ENCODE measurements at places on chromosomes 3 and 15. TPM values are rescaled to one million over a fixed set of nuclear protein-coding genes. Genes with fewer than 3 reads are reported as not detected.

MUC20 gene
- not detected for total RNA-seq

WDR93 gene
- not detected for total RNA-seq

ROBO1 gene
- 505 TPM for total RNA-seq

AMOTL2 gene
- 38.1 TPM for total RNA-seq

WDR48 gene
- total RNA-seq = 64.3 TPM

ISLR gene
- 1.2 TPM for total RNA-seq

MME gene
- 6.6 TPM for total RNA-seq

LRRC15 gene
- total RNA-seq = not detected

PODXL2 gene
- 139 TPM for total RNA-seq

SEMA3F gene
- 41.2 TPM for total RNA-seq

DNA sequence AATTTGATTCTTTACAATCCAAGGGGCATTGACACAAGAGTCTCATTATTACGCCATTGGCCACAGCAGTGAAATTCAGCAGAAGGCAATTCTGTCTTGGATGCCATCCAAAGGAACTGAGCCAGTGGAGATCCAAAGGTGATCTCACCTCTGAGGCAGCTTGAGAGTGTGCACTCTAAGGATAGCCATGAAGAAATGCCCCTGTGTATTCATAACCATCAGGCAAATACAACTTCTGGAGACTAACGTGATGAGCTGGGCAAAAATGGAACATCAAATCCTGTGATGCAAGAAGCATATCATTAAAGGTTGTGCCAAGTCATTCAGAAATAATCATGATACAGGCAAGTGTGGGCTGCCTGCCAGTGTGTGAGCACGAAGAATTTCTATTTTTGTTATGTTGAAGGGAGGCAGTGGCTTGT, 41.4 kb downstream of the ROBO2 start:
- no peak for DNase-seq

DNA sequence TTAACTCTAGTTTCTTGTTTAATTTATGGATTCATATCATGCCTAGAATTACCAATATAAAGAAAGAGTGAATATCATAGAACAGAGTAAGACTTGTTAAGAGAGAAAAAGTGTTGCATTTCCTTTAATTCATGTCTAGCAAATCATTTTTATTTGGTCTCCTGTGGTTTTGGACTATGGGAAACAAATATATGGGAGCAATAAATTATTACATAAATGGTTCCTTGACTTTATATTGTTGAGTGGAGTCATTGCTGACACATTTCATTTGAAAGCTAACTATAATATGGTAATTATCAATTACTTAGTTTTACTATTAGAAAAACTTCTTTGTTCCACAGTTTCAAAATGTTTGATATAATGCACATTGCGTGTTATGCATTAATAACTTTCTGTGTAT, 144.7 kb upstream of the CGNL1 start:
- no peak for DNase-seq

- no peak for DNase-seq
Measured at GRCh38 chr3:45617430-45618080, 23.0 kb downstream of the LIMD1 start.

- DNase-seq = no peak
Measured at GRCh38 chr15:74188216-74188615, 14.4 kb downstream of the STRA6 start.

- DNase-seq = no peak
Measured at GRCh38 chr3:62289922-62290321, 83.4 kb downstream of the FEZF2 start.

- DNase-seq = no peak
Measured at GRCh38 chr3:180070925-180071324, 34.2 kb upstream of the PEX5L start.

- no peak for DNase-seq
Measured at GRCh38 chr3:35936571-35936970, 297.2 kb downstream of the ARPP21 start.

DNA sequence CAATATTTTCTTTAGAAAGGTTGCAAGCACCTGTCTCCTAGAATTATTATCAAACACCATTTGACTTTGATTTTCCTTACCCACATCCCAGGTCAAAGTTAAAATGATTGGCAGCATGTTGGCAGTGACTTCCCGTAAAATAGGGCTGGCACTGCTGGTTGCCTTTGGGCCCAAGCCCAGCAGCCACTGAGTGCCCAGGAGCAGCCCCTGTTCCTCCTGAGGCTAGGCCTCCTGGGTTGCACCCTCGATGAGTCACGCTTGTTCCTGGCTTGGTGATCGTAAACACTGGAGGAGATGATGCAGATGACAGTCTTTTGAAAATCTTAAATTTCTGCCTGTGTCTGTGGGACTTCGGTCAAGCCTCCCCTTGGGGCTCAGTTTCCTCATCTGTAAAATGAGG, 290.0 kb downstream of the TLE3 start:
- DNase-seq = no peak

- no peak for DNase-seq
Measured at GRCh38 chr15:39124155-39124552, 456.7 kb upstream of the THBS1 start.

- DNase-seq = no peak
Measured at GRCh38 chr3:154678041-154678654, 248.2 kb upstream of the GPR149 start.

DNA sequence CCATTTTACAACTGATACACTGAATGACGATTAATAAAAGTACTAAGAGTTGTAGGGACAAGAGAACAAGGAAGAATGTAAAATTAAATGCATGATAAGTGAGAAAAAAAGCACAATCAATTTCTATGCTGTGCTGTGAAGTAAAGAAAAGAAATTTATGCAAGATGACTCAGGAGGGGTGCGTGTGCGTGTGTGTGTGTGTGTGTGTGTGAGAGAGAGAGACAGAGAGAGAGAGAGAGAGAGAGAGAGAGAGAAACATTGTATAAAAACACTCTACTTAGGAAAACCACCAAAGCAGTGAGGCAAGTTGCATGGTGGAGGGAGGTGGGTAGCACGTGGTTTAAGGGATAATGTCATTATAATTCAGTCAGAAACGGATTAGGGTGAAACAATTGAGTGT, 580.8 kb upstream of the ALCAM start:
- no peak for DNase-seq

DNA sequence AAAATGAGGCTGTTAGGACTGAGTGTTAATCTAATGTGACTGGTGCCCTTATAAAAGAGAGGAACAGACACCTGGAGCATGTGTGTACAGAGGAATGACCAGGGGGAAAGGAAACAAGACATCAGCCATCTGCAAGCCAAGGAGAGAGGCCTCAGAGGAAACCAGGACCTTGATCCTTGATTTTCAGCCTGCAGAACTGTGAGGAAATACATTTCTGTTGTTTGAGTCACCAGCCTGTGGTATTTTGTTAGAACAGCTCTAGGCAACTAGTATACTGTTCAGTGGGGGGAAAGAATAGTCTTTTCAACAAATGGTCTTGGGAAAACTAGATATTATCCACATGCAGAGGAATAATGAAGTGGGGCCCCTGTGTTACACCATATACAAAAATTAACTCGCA, 80.6 kb downstream of the CCR1 start:
- no peak for DNase-seq

GRCh38 chr15:52178765-52179164, 12.4 kb downstream of the GNB5 start:
- DNase-seq = no peak

GRCh38 chr3:37054370-37054769, 61.1 kb downstream of the MLH1 start:
- no peak for DNase-seq

DNA sequence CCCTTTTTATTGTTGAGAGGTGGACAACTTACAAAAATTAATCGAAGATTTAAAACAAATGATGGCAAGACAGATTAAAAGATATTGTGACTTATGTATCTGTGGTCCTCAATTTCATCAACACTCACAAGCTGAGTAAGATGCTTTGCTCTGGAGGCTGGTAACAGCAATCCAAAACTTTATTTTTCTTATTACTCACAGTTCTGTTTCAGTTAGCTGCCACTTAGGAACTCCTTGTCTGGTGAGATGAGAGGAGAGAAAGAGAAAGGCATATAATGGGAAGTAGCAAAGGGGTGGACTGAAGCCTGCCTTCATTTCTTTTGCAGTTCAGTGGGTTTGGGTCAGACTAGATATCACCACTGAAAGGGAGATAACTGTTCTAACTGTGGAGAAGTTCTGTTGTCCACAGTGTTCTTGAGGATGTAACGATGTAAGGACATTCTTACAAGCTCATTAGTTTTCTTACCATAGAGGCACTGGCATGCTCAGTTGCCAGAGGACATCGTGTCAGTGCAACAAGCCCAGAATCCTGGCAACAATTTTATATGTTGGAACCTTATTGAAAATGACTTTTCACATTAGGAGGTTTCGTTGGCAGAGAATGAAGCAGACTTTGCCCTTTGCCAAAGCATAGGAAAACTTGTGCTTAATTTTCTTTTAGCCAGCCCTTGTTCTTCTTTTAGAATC, 93.6 kb downstream of the PLCL2 start:
- no peak for DNase-seq

DNA sequence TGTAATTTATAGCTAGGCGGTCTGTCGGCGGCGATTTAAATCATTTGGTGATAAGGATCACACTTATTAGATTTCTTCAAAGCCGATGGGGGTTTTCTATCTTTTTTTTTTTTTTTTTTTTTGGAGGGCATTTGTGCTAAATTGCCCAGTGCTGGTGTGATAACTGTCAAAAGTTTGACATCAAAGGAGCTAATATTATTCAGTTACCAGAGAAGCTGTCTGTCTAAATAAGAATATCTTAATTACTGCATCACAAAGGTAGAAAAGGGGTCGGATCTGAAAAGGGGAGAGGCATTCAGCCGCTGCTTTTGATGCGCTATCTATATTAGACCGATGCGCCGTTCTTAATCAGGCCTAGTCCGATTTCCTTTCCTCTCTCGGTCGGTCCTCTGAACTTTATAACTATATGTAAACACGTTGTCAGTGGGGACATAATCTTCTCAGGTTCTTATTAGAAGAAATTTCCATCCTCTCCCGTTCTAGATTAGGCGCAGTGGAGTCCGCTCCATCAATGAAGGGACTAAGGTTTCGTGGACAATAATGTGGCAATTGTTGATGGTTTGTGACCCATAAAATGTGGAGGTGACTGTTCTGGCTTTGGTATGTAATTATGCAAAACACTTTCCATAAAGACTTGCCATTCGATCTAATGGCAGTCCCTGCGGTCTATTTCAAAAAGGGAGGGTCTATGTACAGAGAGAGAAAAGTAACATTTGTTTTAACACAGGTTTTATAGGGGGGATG, 31.7 kb downstream of the NR2F2 start:
- no peak for DNase-seq

DNA sequence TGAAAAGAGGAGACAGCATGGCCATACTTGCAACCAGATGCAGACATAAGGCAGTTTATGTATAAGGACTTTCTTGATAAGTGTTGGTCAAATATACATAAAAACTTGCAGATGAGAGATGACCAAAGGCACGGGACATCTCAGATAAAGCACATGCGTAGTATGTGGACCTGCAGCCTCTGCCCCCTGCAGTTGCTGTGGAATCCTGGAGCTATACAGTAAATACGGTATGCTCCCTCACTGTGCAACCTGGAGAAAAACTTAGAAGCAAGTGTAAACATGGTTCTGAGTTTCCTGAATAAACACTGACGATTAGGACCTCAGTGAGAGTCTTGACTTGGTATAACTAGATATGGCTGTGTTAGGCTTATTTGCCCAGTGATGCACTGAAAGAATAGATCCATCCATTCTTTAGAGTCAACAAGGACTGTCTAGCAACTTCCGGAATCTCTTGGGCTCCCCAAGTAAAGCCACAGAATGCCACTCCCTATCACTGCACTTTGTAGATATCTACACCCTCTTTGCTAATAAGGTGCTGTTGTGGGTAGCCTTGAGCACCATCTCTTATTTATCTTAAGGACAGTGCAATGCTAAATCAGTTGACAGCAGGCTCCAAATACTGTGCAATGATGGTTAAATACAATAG, 40.2 kb downstream of the GJD2 start:
- no peak for DNase-seq

- DNase-seq = no peak
Measured at GRCh38 chr3:46321461-46322104, 32.3 kb upstream of the CCR2 start.

DNA sequence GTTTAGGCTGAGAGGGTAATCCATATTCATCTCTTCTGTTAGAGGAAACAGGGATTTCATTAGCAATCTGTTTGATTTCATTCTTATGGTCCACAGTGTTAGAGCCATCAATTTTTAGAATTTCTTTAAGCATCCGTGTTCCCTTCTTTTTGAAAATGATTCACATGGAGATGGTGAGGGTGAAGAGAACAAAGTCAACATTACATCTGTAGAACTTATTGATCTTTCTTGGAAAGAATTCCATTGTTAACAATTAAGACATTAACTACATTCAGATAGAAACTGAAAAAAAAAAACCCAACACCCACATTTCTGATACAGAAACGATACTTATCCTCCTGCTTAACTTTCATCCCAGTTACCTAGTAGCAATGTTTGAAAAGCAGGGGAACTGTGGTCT, 107.0 kb upstream of the GK5 start:
- no peak for DNase-seq

DNA sequence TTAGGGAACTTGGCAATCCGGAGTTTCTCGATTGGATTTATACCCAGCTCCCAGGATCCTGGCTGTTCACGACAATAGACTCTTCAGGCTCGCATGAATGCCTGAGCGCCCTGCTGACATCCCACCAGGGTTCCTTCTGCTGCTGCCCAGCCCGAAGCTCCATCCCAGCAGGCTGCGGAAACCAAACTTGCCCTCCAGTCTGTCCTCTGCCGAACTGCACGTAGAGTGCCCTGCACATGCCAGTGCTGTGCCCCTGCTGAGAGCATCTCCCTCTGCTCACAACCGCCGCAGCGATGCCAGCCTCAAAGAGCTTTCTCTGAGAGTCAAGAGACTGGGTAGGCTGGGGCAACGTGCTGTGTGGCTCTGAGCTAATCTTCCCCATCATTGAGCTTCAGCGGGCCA, 6.9 kb downstream of the ADAMTS7 start:
- DNase-seq = no peak

GRCh38 chr15:89396723-89397652, 62.4 kb upstream of the POLG start:
- DNase-seq = no peak
